ENCODE measurements at places on chromosomes 7 and 10.
A peak's percentile ranks its signal among the peaks of the same experiment; 100 is the strongest.

GRCh38 chr7:21427182-21427870 lies 557 bp upstream of the SP4 start:
- DNase-seq, result peak; percentile 96

DNA sequence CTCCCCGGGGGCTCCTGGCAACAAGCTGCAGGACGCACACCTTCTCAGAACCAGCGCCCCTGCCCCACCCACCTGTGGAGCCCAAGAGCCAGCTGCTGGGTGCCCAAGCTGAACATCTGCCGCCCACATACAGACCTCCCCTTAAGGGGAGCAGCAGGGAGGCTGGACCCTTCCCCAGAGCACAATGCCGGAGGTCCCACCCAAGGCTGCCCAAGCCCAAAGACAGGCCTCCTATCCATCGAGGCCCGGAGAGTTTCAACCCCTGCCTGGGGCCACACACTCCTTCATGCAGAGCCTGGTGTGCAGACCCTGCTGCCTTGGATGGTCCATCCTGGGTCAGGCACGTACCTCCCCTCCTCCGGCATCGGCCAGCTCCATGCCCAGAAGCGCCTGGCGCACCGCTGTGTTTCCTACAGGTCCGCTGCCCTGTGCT lies 48.7 kb downstream of the VIPR2 start:
- no peak for DNase-seq

- no peak for DNase-seq
These were observed 36.0 kb upstream of the GLI3 start for GRCh38 chr7:42272793-42273665.

DNA sequence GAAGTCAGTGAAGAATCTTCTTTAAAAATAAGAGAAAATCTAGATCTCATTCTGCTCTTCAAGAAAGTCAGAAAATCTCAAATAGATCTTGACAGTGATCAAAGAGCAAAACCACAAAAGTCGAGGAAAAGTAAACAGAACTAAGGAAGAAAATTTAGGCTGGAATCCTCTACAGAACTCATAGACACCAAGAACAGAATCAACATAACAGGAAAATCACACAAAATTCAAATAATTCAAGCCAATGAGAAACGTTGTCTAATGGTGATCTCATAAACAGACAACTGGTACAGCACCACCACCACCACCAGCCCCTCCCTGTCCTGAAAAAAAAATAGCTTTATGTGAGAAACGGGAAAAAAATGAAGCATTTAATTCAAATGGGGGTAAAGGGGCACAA lies 6.9 kb downstream of the ITGB1 start:
- no peak for DNase-seq

- no peak for DNase-seq
These were observed 9.2 kb downstream of the CPA2 start for GRCh38 chr7:130275826-130276297.

DNA sequence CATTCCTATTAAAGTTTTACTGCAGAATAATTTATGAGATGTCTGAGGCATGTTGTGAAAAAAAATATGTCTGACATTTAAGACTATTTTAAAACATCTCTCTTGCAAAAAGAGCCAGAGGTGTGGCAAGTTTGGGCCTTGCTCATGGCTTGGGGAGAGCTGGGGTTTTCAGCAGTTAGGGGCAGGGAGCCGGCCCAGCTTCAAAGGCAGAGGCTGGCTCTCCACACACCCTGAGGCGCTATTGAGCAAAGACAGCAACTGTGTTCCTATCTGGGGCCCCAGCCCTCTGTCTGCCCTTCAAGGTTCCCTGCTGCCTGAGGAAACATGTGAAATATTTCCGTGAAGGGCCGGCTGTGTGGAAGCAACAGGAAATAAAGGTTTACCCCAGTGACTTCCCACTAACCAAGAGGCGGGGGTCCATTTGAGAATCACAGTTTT lies 94.0 kb downstream of the SORBS1 start:
- DNase-seq, result no peak

- DNase-seq, result no peak
These were observed 365.1 kb upstream of the NFE2L3 start for GRCh38 chr7:25786936-25787335.

GRCh38 chr10:8758029-8758428 lies 703.5 kb downstream of the GATA3 start:
- DNase-seq, result no peak

DNA sequence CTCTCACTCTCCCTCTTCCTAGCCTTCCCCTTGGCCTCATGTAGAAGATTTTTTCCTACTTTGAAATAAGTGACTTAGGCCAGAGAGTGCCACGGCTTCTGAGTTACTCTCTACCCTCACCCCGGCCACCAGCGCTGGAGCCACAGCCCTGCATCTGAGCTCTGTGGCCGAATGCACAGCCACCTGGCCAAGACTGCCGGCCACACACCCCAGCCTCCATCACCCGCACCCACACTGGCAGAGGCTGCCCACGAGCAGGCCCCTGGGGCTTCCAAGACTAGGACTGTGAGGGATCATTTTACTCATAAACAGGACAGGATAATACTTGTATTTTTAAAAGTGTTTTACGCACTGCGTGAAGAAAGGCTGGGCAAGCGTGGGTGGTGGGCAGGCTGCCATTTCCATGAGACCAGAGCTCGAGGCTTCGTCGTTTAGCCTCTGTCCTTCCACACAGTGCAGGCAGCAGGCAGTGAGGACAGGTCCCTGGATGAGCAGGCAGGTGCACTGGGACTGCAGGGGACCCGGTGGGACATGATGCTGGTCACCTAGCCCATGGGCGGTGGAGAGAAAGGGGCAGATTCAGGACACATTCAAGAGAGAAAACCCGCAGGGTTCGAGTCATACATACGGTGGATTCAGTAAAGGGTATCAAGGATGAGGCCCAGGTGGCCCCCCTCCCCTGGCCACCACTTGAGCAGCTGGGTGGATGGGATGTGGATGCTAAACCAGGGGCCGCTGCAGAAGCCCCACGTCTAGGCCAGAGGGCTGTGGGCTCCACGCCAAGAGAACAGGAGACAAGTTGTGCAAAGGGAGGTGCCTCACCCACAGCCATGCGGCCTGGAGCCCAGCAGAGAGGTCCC lies 35.5 kb upstream of the RNF32 start:
- no peak for DNase-seq

- DNase-seq, result no peak
These were observed 103.3 kb downstream of the CFAP58 start for GRCh38 chr10:104456802-104457542.

DNA sequence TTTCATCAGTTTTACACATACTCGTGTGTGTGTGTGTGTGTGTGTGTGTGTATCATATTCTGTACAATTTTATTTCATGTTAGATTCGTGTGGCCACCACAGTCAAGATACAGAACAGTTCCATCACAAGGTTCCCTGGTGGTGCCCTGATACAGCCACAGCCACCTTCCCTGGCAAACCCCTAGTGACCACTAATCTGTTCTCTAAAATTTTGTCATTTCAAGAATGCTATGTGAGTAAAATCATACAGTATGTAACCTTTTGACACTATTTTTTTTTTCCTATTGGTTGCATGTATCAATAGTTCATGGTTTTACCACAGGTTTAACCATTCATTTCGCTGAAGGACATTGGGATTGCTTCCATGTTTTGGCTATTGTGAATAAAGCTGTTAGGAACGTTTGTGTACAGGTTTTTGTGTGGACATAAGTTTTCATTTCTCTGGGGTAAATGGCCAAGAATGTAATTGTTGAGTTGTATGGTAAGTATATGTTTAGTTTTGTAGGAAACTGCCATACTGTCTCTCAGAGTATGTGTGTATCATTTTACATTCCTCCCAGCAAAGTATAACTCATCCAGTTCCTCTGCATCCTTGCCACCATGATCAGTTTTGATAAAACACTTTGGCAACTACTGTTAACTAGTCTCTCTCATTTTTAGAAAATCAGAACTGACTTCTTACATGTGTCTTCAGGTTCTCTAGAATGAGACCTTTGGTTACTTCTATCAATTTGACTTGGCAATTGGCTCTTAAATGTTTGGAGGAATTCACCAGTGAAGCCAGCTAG lies 20.6 kb downstream of the KLHDC10 start:
- DNase-seq, result no peak

DNA sequence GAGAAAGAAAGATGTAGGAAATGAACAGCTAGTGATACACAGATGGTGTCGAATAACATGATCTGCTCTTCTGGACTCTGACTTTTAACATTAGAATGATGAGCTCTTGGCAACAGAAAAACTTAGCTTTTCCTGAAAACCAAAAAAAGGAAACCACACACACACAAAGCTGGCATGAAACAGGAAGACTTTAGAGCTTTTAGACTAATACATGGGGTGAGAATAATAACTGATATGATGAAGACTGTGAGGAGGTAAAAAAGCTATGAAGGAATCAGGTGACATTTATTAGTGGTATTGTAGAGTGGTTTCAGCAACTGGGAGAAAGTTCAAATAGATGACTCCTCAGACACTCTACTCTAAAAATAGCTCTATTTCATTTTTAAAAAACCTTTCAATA lies 491.9 kb downstream of the PARD3 start:
- no peak for DNase-seq

DNA sequence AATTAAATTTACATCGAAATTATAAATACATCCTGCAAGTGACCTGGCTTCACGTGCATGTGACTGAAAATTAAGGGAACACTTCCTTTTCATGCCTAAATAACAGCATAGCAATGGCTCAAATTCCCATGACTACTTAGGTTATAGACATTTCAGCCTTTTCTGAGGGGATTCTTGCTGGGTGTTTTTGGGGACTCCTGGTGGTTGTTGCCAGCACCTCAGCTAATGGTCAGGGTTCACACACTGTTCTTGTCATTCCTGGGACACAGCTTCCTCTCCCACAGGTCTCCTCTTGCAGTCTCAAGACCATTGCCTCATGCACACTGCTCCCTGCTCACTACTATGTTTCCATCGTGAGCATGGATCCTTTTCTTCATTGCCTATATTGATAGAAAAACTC lies 148.9 kb upstream of the GLI3 start:
- no peak for DNase-seq

DNA sequence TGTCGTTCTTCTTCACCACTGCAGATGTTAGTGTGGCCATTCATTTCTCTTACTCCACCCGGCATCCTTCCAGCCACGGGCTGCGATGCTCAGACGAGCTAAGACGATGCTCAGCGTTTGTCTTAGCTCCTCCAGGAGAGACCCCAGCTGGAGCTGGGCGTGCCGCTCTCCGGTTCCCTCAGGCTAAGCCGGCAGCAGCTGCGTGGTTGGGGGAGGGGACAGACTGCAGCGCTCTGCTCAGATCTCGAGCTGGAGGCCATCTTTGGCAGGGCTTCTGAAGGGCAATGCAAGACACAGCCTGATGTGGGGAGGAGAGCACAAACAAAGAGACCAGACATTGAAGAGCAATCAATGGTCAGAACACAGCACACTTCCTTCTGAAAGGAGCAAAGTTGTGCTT lies 4.8 kb downstream of the INA start:
- DNase-seq, result no peak

DNA sequence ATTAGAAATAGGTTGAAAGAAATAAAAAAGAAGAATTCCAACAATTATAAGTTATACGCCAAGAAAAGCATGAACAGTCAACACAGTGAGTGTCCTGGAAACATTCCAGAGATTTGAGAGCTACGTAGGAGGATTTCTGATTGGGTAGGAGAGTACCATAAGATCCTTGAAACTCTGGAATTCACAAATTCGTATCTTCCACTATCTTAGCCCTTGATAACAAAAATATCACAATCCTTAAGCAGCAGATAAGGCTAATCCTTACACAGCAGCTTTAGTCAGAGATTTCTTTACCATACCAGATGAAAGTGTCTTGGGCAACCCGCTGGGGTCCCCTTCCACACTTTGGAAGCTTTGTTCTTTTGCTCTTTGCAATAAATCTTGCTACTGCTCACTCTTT lies 8.2 kb downstream of the TPK1 start:
- no peak for DNase-seq

DNA sequence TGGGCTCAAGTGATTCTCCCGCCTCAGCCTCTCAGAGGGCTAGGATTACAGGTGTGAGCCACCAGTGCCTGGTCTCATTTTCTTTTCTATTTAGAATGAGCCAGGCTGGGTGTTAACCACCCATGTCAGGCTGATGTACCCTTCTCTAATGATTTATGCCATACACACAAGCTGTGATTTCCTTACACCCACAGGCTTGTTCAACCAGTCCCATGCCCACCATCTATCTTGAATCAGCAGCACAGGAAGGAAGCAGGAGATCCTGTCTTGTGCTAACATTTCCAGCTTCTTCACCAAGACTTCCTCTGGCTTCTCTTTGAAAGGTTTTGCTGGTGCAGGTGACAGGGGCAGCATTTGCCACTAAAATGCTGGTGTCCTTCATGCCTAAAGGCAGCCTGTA lies 176.4 kb downstream of the GATA3 start:
- DNase-seq, result no peak

DNA sequence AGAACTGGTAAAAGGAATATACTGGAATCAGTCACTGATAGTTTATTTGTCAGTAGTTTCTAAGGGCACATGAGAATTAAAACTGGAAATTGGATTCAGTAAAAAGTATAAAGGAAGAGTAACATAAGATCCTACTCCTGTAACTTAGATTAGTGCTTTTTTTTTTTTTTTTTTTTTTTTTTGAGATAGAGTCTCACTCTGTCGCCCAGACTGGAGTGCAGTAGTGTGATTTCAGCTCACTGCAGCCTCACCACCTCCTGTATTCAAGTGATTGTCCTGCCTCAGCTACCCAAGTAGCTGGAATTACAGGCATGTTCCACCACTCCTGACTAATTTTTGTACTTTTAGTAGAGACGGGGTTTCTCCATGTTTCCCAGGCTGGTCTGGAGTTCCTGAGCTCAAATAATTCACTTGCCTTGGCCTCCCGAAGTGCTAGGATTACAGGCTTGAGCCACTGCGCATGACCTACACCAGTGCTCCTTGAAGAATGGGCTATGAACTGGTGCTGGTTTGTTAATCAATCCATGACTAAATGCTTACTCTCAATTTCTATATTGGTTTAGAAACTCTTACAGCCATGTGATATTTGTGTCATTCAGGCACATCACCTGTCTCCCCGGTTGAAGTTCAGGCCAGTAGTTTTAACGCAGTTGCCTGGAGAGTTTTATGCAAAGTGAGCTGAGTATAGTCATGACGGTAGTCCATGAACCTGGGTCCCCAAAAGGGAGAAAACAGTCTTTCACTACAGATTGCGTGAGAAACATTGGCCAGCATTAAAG lies 65.0 kb downstream of the ZEB1 start:
- no peak for DNase-seq

DNA sequence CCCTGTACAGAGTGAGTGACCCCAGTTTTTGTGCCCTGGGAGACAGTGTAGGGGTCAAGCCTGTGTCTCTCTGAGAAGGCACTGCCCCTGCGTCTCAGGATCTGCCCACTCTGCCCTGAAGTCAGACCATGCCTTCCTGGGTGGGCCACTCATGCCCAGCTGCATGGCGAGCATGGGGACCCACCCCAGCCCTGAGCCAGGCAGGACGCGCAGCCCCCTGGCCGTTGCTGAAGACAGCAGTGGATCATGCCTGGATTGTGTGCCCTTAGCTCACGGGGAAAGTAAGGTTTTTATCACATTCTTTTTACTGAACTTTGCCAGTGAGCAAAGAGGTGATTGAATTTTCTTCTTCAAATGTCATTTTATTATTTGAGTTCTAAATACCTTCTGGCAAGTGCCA lies 66.2 kb downstream of the WDR37 start:
- no peak for DNase-seq

DNA sequence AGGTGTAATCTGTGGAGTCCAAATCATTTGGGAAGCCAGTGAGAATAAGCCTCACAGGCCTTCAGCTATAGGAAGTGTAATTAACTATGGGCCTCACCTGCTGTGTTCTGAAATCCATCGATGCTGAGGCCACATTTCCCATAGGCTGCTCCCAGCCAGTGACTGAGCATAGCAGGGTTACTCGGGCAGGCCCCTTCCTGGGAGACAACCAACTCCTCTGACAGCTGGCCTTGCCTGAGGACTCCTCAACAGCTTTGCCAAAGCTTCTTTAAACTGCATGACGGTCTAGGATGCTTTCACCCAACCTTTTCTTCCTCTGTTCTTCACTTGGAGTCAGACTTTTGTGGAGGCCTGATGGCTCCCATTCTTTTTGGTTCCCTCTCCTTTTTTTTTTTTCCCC lies 63.8 kb upstream of the SMNDC1 start:
- no peak for DNase-seq

Data from HuH-7.5 (cell line).